ENCODE measurements at places on chromosomes 4 and X.
A peak's percentile ranks its signal among the peaks of the same experiment; 100 is the strongest.

DNA sequence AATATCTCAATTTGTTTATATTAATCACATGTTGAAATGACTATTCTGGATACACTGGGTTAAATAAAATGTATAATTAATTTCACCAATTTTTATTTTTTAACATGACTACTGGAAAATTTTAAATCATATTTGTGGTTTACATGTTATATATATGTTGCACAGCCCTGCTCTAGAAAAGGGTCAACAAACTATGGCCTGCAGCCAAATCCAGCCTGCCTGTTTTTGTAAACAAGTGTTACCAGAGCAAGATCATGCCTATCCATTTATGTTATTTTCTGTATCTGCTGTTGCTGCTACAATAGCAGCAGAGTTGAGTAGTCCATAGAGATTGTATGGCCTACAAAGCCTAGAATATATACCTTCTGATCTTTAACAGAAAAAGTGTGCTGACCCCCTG lies 1.2 kb downstream of the TCEANC start:
- no peak for DNase-seq

DNA sequence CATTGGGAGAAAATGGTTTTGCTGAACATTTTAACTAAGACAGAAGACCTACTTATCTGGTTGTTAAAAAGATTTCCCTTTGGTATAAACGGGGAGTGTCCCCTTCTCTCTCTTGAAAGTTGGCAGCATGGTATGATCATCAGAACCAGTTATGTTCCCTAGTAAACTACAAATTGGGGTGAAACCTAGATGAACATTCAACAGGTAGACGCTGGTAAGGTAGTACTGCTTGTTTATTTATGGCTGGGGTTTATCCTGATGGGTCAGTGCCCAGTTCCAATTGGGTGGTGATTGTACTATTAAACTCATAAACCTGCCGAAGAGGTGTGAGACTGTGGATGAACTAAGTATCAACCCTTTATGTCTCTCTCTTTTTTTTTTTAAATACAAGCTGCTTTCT lies 100.5 kb downstream of the MBNL3 start:
- no peak for DNase-seq

DNA sequence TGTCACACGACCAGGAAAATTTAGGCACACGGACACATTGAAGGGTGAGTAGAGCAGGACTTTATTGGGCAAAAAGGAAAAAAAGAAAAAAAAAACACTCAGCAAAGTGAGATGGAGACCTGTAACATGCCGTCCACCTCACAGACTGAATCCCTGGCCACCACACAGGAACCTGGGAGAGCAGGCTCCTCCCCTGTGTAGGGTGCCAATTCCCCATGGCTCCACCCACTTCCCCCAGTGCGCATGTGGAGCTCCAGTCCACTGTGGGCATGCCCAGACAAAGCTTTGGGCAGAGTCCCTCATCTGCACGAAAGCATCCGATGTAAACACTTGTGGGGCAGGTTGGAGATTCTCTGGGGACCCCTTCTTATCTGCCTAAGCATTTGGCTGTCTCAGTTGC lies 23.6 kb upstream of the CBR4 start:
- peak; percentile 85 for DNase-seq

DNA sequence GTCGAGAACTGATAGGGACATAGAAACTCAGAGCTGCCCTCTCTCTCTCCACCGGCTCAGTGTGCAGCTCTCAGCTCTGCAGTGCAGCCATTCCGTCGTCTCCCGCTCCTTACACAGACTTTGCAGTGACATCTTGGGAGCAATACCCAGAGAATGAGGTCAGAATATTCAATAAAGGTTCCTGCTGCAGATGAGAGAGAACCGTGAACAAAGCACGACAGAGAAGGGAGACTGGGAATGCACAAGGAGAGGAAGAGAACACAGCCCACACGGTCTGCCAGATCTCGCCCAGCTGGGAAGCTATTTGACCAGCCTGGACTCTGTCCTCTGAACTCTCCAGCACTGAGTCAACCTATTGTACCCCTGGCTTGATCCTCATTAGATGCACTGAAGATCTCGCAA lies 118.0 kb upstream of the PPARGC1A start:
- no peak for DNase-seq

GRCh38 chrX:47583240-47583861 lies 1.1 kb downstream of the TIMP1 start:
- DNase-seq = no peak

DNA sequence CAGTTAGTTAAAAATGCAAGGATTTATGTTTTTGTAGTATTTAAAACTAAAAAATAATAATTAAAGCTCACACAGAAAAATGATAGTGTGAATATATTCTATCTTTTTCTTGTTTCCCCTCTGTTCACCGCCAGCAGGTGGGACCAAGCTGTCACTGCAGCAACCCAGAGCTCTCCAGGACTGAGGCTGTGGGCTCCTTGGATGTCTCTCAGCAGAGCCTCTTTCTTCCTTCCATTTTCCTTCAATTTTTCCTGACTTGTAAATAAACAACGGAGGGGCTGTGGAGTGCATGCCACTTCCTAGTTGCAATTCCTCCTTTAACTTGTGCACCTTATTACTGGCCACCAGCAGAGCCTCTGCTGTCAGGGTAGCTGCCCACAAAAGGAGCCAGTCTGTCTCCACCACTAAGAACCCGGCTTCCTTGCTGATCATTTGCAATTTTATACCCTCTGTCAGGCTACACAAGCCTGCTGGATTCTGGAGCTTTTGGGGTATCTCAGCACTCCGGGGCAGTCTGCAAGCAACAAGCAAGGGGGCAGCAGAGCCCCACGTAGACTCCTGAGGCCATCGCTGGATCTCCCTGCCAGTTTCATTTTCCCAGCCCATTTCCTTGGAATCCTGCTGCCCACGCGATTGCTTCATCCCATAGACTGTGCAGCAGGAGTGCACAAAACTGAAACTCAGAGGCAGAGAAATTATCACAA lies 1467.4 kb downstream of the C4orf33 start:
- DNase-seq = no peak
